ENCODE measurements at places on chromosomes 4 and X. TPM values are rescaled to one million over a fixed set of nuclear protein-coding genes. Genes with fewer than 3 reads are reported as not detected.

GRCh38 chrX:1249101-1249887, 19.3 kb upstream of the CSF2RA start:
- DNase-seq = peak; percentile 50

GRCh38 chrX:9738151-9738550, 27.5 kb downstream of the GPR143 start:
- no peak for DNase-seq

GRCh38 chr4:159216834-159217233, 114.0 kb downstream of the RAPGEF2 start:
- no peak for DNase-seq

- DNase-seq = no peak
These were observed 136.7 kb downstream of the MAGEC2 start for GRCh38 chrX:142068365-142068764.

DNA sequence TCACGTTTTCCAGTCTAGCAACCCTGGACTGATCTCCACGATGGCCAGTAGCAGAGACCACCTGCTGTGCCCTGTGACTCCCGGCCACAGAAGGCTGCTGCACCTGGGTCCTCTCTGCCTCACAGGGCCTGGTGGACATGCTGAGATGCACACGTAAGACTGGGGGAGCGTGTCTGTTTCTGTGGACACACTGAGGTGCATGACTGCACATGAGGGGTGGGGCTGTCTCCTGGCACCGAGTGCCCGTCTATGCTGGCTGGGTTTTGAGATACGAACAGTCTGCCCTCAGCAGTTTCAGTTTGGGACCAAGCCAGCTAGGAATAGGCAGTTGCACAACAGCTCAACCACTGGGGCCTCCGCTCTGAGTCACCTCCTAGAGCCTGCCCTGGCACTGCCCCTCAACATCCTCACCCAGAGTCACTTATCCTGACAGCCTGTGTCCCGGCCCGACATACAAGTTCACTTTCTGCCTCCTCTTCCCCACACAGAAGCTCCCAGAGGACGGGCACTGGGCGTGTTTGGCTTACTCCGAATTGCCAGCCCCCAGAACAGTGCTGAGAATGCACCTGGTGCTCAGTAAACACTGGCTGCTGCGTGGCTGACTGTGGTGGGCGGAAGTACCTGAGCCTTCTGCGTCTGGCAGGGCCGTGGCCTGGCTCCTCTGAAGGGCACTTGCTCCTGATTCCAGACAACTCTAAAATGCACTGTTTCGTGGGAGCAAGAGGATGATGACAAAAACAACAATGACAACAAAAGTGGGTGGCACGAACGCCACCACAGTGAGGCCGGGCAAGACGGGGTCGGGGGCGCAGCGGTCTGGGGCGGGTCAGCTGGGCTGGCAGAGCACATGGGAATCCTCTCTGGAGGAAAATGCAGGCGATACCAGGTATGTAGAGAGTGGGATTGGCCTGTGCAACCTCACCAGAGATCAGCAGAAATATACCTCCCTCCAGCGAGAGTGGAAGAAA, 30.9 kb downstream of the RNF212 start:
- DNase-seq = peak; percentile 91

GRCh38 chr4:121185960-121186359, 21.8 kb upstream of the TNIP3 start:
- no peak for DNase-seq

The IL15 gene
- 1.5 TPM for total RNA-seq

The CSAG2 gene
- total RNA-seq = not detected

- DNase-seq = no peak
These were observed 54.4 kb downstream of the ELF4 start for GRCh38 chrX:130055899-130056298.

DNA sequence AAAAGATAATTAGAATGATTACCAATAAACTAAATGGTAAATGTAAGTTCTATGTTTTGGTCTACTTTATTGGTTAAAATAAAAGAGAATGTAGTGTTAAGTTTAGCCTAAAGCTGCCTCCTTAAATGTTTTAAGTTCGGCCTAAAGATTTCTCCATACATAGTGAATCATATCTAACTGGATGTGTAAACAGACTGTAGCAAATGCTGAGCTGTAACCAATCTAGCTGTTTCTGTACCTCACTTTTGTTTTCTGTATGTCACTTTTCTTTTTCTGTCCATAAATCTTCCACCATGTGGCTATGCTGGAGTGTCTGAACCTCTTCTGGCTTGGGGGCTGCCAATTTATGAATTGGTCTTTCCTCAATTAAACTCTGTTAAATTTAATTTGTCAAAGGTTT, 121.2 kb downstream of the TBCK start:
- DNase-seq = no peak

DNA sequence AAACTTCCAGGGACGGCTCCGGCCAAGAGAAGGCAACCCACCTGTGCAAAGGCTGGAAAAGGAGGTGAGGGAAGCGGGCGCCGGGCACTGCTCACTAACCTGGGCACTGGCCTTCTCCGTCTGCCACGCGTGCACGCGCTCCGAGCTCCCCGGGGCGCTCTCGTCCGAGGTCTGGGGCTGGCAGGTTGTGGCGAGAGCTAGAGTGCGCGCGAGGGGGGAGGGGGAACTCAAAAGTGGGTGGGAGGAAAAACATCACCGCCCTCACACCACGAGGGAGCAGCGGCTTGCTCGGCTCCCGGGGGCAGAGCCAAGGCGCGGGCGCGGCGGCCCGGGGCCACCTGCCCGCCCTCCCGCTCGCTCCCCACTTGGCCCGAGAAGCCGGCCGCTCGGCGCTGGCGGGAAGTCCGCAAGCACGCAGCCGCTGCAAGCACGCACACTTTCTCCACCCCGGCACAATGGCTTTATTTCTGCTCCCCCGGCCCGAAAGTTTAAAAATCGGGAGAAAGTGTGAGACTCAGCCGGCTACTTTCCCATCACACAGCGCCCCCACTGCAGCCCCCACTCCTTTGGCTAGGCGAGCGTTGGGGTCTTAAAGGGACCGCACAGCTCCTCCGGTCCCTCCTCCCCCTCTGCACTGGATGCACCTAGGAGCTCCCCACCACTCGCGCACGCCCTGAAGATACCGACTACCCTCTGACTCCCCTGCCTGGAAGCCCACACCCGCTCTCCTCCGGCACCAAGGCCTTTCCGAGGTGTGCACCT, at the start of gene CHRDL1:
CHRDL1 (minus strand) TSS at position 173 of the 762 bp plus-strand sequence. CDS start 3,636 bp downstream, outside the sequence.
- peak; percentile 11 for DNase-seq

DNA sequence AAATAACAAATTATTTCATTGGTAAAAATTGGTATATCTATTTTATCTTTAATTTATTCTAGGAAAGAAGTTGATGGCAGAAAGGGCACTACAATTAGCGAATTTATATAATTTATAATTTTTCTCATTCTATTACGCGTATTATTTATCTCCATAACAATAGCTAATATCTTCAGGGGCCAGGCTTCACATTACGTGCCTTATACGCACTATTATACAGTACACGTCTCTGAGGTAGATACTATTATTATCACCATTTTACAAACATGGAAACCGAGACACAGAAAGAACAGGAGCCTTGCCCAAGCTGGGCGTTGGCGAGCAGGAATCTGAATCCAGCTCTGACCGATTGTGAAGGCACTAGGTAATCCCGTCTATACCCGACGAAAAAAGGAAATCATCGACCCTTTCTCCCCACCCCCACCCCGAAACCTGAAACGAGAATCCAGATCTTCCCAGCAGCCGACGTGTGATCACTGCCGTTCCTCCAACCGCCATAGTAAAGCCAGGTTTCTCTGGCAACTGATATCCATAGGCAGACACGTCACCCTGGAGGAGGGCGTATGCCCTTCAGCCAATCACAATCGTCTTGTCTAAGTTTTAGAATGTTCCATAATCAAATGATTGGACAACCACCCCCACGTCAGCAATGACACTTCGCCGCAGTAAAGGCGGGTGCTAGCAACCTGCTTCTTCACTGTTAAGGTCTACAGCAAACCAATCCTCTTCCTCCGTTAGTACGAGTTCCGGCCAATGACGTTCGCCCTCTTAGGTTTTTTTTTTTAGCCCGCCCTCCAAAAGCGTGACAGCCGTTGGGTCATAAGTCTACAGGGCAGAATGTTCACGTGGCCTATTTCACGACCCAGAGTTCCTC, at the start of gene MORF4L2:
MORF4L2 (minus strand) TSS at position 501 of the 874 bp plus-strand sequence. CDS start 9,672 bp downstream, outside the sequence.
- DNase-seq = peak; percentile 95

- no peak for DNase-seq
These were observed 218.4 kb downstream of the SLITRK2 start for GRCh38 chrX:146036000-146036399.
